Karpas-422 (cell line): ENCODE measurements at places on chromosomes 4 and X. TPM values are rescaled to one million over a fixed set of nuclear protein-coding genes. Genes with fewer than 3 reads are reported as not detected.
A peak's percentile ranks its signal among the peaks of the same experiment; 100 is the strongest.

Gene ANAPC10
- total RNA-seq, result 62.7 and 75.3 TPM in 2 replicates

Gene WDR1
- 67.5 and 116 TPM in 2 replicates for total RNA-seq

Gene SYTL5
- total RNA-seq, result not detected in 2 replicates

DNA sequence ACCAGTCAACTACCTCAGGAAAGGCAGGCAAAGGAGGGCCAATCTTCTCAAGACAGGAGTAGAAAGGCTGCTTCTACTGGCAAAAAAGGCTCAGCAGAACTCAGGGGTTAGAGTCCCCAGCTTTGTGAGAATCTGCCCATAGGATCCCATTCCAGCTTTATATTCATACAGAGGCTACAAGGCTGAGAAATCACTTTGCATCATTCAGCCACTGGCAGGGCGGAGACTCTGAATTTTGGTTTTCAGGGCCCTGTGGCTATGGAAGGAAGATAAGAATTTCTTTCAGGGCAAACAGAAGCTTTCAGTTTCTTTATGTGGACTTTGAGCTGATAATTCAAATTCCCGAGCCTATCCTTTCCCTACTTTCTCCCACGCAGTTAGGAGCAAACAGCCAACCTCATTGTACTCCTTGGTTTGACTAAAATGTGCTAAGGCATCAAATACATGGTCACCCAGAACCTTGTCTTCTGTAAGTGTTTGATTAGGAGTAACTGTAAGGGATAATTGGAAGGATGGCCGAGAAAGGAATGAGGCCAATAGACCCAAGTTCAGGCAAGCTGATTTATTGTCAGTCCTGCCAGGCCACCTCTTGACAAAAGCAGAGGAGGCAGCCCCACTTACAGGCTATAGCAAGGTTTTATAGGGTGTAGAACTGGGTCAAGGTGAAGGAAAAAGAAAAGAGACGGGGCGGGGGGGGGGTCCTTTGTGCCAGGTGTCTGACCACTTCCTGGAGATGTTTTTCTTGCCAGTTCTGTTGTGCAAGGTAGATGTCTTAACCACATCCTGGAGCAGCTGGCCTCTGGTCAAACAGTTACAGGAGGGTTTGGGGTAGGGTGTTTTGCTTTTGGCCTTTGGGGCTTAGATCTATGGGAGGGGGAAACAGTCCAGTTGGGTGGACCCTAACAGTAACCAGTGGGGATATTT, 165.3 kb upstream of the PPP1R2C start:
- H3K4me1 ChIP-seq, result no peaks in the 10 kb centered on the region
- H3K36me3 ChIP-seq, result no peaks in the 10 kb centered on the region
- H3K27me3 ChIP-seq, result no peaks in the 10 kb centered on the region
- H3K4me3 ChIP-seq, result no peak overlapping the region

DNA sequence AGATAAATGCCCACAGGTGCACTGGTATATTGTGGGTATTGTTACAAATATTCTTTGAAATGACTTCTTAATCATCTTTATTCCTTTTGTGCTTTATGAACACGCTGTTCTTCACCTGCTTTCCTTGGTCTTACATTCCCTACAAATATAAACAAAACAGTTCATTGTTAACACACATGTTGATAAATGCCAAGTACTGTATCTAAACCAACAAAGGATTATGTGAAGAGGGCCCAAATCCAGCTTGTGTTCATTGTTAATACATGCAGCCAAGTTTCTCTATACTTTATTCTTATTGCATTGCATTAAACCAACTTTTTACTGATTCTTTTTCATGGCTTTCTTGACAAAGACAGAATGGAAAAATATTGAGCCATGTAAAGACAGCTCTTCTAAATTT, 42.8 kb downstream of the AREG start:
- H3K4me3 ChIP-seq, result no peak overlapping the region
- H3K27ac ChIP-seq, result no peak overlapping the region
- no peaks in the 10 kb centered on the region for H3K27me3 ChIP-seq
- no peak for DNase-seq
- H3K4me1 ChIP-seq, result no peaks in the 10 kb centered on the region

Gene PTTG2
- total RNA-seq, result 6.8 TPM in 1 of 2 replicates, not detected in the other

GRCh38 chrX:103175944-103176753, 38.8 kb upstream of the BEX4 start:
- no peaks in the 10 kb centered on the region for H3K27me3 ChIP-seq
- H3K27ac ChIP-seq, result no peak overlapping the region
- H3K4me3 ChIP-seq, result no peak overlapping the region
- peaks cover 3% of the 10 kb centered on the region; the same call in 1 of the 2 replicates for H3K4me1 ChIP-seq
- H3K36me3 ChIP-seq, result no peaks in the 10 kb centered on the region
- peak; percentile 81 for DNase-seq

- peak; percentile 61 for DNase-seq
- no peaks in the 10 kb centered on the region for H3K4me1 ChIP-seq
- no peak overlapping the region for H3K4me3 ChIP-seq
- H3K27me3 ChIP-seq, result no peaks in the 10 kb centered on the region
Observed at GRCh38 chrX:43949669-43950068, 23.5 kb downstream of the NDP start.

- no peak overlapping the region for H3K4me3 ChIP-seq
- DNase-seq, result no peak
- H3K4me1 ChIP-seq, result no peaks in the 10 kb centered on the region
- no peak overlapping the region for H3K27ac ChIP-seq
Observed at GRCh38 chr4:1112821-1113182, 562 bp downstream of the RNF212 start.

DNA sequence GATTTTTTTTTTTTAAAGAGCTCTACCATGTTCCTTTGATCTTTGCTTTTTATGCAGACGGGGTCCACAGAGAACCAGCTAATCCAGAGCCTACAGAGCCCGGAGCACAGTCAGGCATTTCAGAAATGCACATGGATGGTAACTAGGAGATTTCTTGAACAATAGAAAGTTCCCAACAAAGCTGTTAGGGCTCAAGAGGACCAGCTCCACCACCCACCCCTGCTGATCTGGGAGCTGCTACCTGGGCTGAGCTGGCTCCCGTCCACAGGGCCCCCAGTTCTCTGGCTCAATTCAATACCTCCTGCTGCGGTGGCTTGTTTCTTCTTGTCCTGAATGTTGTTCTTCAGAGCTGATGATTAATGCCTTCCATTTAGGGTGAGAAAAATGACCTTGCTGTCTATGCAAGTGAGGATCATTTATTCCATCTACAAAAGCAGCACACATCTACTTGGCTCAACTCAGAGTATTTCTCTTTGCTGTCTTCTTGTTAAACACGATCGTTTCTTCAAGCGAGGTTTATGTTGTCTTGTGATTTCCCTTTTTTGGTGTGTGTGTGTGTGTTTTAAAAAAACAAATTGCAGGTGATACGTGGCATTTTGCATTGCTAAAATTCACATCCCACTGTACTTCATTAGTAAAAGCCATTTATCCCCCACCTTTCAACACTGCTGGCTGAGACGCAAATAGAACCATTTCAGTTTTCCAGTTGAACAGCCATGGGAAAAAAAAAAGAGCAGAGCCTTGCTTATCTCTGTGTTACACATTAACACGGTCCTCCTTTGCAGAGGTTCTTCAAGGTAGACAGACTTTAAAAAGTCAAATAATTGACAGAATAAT, 31.3 kb downstream of the IGFBP7 start:
- no peak overlapping the region for H3K27ac ChIP-seq
- H3K4me1 ChIP-seq, result no peaks in the 10 kb centered on the region
- DNase-seq, result no peak
- H3K36me3 ChIP-seq, result no peaks in the 10 kb centered on the region
- H3K4me3 ChIP-seq, result no peak overlapping the region

Gene CSAG1
- not detected in 2 replicates for total RNA-seq

Gene RAPGEF2
- total RNA-seq, result 5.4 and 7.3 TPM in 2 replicates

DNA sequence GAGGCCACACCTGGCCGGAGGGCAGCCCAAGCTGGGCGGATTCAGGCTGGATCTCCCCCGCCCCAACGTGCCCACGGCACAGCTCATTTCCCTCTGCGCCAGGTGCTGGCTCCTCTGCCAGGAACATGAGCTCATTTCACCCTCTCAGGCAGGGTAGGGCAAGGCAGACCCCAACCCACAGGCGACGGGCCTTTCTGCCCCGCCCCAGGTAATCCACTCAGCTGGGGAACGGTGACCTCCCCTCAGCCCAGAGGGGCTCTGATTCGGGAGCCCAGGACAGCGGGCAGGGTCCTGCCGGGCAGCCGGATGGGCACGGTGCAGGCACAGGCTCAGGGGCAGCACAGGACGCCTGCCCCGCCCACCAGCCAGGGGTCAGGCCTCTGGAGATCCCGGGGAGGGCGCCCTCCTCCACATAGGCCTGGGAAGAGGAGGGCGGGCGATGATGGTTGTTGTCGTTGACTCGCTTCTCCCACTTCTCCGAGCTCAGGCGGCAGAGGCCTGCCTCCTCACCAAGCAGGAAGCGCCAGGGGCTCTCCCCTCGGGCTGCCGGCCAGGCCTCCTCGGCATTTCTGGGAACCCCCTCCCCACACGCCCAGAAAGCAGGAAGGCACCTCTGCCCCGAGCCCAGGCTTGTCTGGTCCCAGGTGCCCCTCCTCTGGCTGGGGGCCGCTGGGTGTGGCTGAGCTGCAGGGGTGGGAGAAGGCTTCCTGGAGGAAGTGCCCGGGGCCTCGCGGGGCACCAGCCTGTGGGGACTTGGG, 31.1 kb downstream of the TACC3 start:
- no peak overlapping the region for H3K27ac ChIP-seq
- H3K36me3 ChIP-seq, result no peaks in the 10 kb centered on the region
- no peaks in the 10 kb centered on the region for H3K27me3 ChIP-seq
- H3K4me3 ChIP-seq, result no peak overlapping the region

Gene HSFX1
- total RNA-seq, result 1.2 TPM in 1 of 2 replicates, not detected in the other

DNA sequence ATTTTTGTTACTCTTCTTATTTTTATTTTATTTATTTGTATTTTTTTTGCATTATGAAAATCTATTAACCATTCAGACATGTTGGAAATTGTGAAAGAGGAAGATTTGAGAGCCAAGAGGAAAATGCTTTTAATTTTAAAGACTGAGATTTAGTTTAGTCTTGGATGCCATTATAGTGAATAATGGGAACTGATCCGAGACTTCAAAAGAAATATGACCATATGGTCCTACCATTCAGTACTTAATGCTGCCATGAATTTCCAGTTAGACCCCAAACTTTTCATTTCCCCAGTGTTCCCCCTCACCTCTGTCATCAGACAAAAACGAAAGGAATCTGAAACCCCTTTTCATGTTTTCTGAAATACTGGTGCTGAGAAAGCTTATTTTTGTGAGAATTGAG, 95.5 kb downstream of the TENM3 start:
- H3K27me3 ChIP-seq, result no peaks in the 10 kb centered on the region
- no peaks in the 10 kb centered on the region for H3K36me3 ChIP-seq
- H3K4me3 ChIP-seq, result no peak overlapping the region
- H3K4me1 ChIP-seq, result no peaks in the 10 kb centered on the region

Gene PPEF1
- not detected in 2 replicates for total RNA-seq

DNA sequence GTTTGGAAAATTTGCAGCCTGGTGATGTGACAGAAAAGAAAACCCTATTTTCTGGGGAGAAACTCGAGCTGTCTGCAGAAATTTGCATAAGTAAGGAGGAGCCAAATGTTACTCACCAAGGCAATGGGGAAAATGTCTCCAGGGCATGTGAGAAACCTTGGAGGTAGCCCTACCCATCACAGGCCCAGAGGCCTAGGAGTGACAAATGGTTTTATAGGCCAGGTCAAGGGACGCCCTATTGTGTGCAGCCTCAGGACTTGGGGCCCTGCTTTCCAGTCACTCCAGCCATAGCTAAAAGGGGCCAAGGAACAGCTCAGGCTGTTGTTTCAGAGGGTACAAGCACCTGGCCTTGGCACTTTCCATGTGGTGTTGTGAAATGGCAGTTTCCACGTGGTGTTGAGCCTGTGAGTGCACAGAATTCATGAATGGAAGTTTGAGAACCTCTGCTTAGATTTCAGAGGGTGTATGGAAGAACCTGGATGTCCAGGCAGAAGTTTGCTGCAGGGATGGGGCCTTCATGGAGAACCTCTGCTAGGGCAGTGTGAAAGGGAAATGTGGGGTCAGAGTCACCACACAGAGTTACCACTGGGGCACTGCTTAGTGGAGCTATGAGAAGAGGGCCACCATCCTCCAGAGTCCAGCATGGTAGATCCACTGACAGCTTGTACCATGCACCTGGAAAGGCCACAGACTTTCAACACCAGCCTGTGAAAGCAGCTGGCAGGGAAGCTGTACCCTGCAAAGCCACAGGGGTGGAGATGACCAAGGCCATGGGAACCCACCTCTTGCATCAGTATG, 637.6 kb upstream of the EPHA5 start:
- no peak overlapping the region for H3K4me3 ChIP-seq
- no peaks in the 10 kb centered on the region for H3K36me3 ChIP-seq
- H3K4me1 ChIP-seq, result no peaks in the 10 kb centered on the region
- no peak for DNase-seq

Gene SAGE1
- total RNA-seq, result not detected in 2 replicates

- no peaks in the 10 kb centered on the region for H3K4me1 ChIP-seq
- no peaks in the 10 kb centered on the region for H3K27me3 ChIP-seq
- no peaks in the 10 kb centered on the region for H3K36me3 ChIP-seq
Observed at GRCh38 chr4:158875455-158875854, 106.6 kb downstream of the FNIP2 start.

DNA sequence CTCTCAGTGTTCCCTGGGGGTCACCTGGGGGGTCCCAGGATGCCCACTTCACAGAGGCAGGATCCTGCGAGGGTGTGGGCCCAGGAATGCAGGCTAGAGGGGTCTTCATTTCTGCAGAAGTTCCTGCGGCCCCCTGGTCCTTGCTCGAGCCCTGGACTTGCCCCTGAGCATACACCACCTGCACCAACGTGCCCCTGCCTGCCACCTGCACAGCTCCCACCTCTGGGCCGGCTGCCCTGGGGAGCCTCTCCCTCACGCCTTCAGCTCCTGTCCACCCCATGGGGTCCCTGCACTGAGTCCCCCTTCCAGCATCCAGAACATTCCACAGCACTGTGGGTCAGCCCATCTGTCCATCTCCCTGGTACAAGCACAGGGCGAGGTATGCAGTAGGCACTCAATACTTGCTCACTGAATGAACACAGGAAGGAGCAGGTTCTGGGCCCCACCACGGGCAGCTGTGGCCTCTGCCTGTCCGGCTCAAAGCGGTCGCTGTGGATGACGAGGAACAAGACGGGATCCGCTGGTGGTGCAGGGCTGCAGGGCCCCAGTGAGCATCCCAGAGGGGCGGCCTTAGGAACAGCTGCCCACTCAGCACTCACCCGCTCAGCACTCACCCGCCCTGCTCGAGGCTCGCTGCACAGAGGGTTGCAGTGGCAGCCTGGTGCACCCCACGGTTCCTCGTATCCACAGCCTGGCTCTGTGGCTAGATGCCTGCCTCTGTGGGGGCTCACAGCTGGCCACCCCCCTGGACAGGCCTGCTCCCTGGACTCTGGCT, 70.5 kb upstream of the MXD4 start:
- no peaks in the 10 kb centered on the region for H3K27me3 ChIP-seq
- H3K4me3 ChIP-seq, result no peak overlapping the region
- H3K4me1 ChIP-seq, result peaks cover 4% of the 10 kb centered on the region
- H3K27ac ChIP-seq, result no peak overlapping the region

DNA sequence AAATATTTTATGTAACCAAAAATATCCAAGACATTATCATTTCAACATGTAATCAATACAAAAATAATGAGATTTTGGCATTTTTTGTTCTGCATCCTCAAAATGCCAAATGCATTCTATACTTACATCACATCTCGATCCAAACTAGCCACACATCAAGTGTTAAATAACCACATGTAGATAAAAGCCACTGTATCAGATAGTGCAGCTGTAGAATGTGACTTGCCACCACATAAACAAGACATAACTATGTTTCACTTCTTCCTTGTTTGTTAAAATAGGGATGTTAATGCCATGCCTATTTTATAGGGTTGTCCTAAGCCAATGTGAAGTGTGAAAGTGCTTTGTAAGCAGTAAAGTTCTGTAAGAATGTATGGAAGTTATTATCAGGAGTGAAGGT, 20.9 kb downstream of the INTS6L start:
- H3K36me3 ChIP-seq, result no peaks in the 10 kb centered on the region
- no peak overlapping the region for H3K27ac ChIP-seq
- H3K4me3 ChIP-seq, result no peak overlapping the region
- H3K27me3 ChIP-seq, result no peaks in the 10 kb centered on the region

Gene PPBP
- not detected in 2 replicates for total RNA-seq
